Amygdala (tissue), 56 donors: ENCODE measurements at places on chromosomes 2 and 18.

DNA sequence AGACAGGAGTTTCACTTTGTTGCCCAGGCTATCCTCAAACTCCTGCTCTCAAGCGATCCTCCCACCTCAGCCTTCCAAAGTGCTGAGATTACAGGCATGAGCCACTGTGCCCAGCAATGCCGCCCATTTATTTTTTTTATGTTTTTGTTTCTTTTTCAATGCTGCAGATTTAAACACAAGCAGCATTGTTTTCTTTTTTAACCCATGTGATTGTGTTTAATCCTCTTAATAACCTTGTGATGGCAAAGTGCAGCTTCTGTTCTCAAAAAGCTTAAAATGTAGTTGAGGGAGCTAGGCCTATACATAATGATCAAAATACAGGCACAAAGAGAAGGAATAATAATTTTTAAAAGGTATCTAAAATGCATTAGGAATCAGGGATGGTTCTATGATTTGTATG lies 11.5 kb downstream of the MSGN1 start:
- DNase-seq, result no peak

DNA sequence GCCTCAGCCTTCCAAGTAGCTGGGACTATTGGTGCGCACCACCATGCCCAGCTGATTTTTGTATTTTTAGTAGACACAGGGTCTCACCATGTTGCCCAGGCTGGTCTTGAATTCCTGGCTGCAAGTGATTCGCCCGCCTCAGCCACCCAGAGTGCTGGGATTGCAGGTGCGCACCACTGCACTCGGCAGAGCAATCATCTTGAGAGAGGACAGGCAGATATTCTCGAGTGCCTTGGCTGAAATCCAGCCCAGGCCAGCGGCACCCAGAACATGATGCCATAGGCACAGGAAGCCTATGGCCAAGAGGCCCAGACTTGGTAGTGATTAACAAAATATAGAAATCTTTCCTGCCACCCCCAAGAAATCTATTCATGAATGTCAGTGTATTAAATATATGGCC lies 58.0 kb upstream of the PEX13 start:
- no peak for DNase-seq

GRCh38 chr2:30541680-30542079 lies 94.6 kb downstream of the LCLAT1 start:
- DNase-seq, result no peak

DNA sequence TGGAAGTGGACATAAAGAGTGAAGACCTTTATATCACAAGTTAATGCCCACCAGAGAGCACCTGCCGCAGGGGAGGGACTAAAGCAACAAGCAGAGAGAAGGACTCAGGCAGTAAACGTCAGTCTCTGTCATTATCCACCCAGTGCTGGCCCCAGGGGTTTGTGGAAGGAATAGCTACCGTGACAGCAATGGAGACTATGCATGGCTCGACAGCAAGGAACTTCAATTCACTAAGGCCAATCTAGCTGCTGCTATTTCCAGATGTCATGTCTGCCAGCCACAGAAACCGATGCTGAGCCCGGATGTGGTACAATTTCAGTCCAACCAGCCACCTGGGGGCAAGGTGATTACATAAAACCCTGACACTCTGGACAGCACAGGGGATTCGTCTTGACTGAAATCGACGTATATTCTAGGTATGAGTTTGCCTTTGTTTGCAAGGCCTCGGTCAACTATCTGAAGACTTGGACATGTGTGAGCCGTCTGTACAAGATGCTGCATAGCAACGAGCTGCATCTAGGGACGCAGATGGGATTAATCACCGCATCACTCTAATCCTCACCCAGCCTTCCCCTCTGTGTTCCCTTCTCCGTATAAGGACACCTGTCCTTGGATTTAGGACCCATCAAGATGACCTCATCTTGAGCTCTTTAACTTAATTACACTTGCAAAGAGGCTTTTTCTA lies 154.1 kb upstream of the SH3BP4 start:
- DNase-seq, result no peak

DNA sequence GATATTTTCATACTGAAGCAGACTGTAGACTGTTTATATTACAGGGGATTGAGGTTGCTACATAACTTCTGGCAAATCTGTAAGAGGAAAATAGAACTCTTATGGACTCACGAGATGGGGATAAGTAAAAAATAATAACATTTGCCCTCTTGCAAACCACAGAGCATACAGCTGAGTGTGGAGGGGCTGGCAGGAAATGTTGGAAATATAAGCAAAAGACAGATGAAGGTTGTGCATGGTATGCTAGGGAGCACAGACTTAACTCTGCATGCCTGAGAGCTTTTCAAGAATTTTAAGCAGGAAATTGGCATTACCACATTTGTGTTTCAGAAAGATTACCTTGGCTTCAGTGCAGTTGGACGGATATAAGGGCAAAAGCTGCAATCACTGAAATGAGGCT lies 411.1 kb downstream of the RAD51AP2 start:
- DNase-seq, result no peak

- no peak for DNase-seq
Observed at GRCh38 chr2:179237209-179237946, 27.3 kb downstream of the SESTD1 start.

- no peak for DNase-seq
Observed at GRCh38 chr2:221635949-221636348, 63.8 kb upstream of the EPHA4 start.

DNA sequence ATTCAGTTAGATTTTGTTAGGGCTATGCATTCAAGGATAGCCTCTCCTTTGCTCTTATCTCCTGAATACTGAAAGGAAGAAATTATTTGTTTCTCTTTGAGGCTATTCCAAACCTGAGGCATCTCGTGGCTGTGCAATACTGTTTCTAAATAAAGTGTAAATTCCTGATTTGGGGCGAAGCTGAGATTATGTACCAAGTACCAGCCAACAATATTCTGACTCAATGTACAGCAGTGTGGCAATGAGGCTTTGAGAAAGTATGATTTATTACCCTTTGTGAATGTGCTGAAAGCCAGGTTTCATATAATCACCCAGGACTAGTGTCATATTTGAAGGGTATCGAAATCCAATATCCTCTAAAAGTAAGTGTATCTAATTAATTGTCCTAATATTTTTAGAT lies 113.5 kb downstream of the MEIS1 start:
- DNase-seq, result no peak

- no peak for DNase-seq
Observed at GRCh38 chr2:70460333-70460732, 93.3 kb downstream of the TGFA start.

- DNase-seq, result no peak
Observed at GRCh38 chr18:69558052-69558451, 157.4 kb downstream of the DOK6 start.

DNA sequence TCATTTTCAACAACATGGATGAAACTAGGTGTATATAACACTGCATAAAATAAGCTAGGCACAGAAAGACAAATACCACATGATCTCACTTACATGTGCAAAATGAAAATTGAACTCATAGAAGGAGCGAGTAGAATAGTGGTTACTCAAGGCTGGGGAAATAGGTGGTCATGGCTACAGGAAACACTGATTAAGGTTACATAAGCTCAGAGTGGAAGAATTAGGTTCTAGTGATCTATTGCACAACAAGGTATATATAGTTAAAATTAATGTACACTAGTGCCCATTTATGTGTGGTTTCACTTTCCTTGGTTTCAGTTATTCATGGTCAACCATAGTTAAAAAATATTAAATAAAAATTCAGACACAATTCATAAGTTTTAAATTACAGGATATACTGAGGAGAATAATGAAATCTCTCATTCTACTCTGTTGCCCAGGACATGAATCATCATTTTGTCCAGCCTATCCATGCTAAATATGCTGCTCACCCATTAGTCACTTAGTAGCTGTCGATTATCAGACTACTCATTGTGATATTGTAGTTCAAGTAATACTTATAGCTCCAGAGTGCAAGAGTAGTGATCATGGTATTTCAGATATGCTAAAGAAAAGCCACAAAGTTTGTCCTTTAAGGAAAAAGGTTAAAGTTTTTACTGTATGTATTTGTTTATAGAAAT lies 1530.9 kb upstream of the LRRTM1 start:
- no peak for DNase-seq

GRCh38 chr2:172667581-172668325 lies 67.9 kb upstream of the RAPGEF4 start:
- DNase-seq, result no peak

DNA sequence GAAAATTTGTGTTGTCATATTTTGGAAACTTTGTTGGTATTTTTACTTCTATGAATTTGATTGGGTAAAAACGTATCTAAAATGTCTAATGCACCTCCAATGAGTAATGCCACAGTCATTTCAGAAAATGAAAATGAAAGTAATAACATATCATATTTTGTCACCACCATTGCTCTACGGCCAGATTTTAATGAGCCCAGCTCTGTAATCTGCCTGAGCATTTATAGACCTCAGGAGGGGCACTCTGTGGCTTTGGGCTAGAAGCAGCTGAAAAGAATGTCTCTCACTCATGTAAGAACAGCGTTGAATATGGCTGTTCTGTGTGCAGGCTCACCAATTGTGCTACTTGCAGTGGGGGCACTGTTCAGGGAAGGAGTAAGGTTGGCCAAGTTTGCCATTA lies 32.7 kb upstream of the ABCA12 start:
- DNase-seq, result no peak

DNA sequence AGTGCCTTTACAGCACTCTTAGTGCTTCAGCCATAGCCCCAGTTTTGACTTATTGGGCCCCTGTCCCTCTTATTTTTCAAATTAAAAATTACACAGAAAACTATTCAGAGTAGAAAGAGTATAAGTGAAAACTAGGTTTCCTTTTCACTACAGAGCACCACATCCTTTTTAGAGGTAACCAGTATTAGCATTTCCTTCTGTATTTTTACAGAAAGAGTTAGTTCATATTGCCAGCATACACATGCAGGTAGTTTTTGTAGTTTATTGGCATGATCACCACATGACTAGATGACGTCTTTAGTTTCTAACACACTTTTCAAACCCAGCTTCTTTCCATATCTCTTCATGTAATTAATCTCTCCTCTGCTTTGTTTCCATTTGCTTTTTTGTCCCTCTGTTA lies 66.4 kb downstream of the UBE2E3 start:
- no peak for DNase-seq

DNA sequence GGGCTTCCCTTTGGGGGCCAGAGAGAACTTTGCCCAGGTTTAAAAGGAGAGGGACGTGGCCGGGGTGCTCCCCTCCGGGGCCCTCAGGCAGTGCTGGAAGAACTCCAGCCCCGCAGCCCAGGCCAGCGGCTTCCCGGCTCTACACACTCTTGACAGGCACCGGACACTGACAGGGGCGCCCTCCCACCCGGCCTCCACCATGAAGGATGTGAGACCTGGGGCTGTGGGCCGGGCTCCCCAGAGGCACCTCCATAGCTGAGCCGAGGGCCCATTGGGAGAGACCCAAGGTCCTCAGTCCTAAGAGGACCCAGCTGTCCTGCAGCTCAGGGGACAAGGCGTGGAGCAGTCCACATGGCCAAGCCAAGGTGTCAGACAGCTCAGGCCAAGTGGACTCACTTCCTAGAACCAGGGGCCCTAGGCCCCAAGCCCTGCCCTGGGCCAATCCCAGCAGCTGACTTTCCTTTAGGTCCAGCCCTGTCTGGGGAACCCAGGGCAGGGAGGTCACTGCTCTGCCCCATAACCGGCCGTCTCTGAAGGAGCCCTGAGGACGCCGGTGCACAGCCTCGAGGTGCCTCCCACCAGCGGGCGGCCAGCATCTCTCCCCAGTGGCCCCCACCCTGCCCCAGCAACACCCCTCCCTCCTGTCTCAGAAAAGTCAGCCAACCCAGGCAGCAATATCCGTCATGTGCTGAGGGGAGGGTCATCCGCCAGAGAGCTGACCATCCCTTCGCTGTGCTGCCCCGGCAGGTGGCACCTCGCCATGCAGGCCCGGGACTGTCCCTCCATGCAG lies 51.8 kb downstream of the BIN1 start:
- DNase-seq, result no peak

DNA sequence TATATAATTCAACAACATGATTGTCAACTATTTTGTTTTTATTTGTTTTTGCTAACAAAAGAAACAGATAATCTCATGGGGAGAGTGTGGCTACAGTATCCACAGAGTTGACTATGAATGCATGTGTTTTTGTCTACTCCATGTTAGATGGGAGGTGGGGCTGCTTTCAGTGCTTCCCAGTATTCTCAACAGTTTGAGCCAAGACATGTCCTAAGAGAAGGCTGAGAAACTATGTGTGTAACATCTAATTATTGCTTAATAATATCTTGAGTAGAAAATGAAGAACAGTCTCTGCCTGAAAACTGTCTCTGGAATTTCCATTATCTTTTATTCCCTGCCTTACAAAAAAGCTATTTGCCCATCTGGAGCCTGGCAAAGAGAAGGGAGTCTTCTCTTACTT lies 178.8 kb upstream of the MMADHC start:
- DNase-seq, result no peak

- DNase-seq, result no peak
Observed at GRCh38 chr18:23330423-23330822, 122.7 kb upstream of the RIOK3 start.

- no peak for DNase-seq
Observed at GRCh38 chr2:235026649-235027557, 75.1 kb downstream of the SH3BP4 start.
